ENCODE measurements at places on chromosomes 1 and 21.

- no peak for DNase-seq
Observed at GRCh38 chr21:45424854-45425795, 20.2 kb downstream of the COL18A1 start.

- no peak for DNase-seq
Observed at GRCh38 chr1:162070094-162070748, 730 bp downstream of the NOS1AP start.

DNA sequence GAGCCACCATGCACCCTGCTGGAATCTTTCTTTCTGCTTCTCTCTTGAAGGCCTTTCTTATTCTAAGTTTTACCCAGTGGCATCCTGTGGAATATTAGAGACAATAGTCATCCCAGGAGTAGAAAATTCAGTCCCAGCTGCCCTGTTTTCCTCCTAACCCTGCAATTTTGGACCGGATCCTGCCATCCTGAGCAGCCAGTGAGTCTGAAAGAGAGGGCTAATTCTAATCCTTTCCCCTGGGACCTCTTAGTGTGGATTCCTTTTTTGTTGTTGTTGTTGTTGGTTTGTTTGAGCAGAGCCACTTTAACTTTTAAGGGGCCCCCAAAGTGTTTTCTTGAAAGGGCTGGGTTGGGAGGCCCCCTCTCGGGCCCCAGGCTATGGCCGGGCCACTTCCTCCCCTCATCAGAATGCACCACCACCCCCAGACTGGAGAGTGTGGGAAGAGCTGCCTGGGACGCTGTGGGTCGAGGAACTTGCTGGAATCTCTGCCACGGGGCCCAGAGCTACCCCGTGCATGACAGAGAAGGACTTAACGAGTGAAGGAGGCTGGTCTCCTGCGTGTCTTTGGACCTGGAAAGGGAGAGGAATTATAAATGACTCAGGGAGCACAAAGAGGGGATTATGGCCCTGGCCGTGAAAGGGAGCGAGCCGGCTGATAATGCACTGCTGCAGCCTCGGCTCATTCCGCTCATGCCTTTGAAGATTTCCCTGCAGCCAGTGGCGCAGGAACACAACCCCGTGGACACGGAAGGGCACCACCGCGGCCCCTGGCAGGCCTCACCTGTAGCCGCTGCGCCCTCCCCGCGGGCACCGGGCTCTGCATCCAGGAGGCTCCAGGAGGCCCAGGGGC, 81.0 kb upstream of the AKT3 start:
- DNase-seq: no peak

GRCh38 chr1:32954168-32954567, 10.4 kb downstream of the RNF19B start:
- DNase-seq: no peak

DNA sequence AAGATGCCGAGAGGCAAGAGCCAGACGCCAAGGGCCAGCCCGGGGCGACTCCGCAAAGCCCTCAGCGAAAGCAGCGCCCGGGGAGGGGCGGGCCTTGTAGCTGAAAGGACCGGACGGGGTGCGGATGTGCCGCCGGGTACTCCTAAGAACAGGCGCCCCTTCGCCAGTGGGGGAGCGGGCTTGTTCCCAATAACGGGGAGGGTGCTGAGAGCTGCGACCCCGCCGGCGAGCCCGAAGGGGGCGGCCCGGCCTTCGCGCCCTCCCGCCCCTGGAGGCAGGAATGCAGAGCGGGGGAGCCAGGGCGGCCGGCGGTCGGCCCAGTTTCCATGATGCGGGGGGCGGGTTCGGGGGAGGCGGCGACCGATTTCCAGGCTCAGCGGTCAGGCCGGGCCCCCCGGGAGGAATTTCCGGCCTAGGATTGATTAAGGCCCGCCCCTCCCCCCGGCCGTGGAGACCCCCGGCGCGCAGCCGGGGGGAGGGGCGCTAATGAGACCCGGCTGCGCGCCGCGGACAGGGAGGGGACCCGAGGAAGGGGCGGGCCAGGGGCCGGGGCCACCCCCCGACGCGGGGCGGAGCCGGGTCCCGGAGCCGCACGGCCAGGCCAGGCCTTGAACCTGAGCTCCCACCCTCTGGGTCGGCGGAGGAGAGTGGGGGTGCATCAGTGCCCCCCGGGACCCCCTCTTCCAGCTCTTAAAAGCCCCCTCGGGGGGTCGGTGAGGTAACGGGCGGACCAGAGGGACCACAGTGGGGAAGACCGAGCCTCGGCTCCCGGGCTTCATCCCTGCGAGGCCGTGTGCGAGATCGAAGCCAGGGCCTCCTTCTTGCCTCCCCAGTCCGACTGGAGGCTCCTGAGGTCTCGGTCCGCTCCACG, 898 bp upstream of the TMEM200B start:
- peak; percentile 93 for DNase-seq

DNA sequence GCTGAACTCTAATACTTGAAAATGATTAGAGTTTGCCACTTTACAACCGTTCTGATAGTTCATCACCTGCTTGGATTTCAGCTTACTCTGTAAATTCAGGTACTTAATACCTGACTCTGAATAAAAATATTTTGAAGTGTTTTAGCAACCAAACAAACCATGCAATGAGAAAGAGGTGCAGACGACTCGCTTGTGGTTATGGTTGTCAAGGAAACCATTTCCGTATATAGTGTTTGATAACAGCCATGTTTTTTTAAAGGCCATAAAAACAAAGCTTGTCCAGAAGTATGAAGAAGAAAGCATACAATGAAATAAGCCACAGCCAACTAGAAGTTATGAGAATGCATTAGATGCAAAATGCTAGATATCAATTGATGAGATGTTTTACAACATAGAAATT, 167.2 kb upstream of the HMCN1 start:
- DNase-seq: no peak

DNA sequence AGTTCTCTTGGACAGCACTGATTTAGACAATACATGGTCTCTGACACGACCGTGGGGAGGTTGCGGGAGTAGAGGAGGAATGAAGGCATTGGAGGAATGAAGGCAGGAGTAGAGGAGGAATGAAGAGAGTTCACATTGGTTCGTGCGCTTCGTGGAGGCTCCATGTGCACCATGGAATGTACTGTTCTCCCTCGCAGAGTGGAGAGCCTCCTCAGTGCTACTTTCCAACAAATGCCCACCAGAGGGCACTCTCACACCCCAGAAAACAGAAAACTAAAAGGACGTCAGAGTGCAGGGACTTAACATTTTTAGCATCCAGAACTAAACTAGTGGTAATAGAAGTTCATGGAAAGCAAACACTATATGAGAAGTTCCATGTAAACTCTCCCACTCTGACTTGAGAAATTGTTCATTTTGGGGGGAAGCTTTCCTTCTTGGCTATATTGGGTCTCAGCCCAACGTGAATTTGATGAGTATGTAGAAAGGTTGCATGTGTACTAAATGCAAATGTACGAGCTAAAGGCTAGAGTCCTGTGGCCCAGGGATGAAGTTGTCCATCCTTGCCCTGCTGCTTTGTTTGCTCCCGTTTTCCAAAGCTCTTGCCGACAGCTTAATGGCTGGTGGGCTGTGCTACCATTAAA, 211.6 kb downstream of the LMX1A start:
- DNase-seq: no peak

DNA sequence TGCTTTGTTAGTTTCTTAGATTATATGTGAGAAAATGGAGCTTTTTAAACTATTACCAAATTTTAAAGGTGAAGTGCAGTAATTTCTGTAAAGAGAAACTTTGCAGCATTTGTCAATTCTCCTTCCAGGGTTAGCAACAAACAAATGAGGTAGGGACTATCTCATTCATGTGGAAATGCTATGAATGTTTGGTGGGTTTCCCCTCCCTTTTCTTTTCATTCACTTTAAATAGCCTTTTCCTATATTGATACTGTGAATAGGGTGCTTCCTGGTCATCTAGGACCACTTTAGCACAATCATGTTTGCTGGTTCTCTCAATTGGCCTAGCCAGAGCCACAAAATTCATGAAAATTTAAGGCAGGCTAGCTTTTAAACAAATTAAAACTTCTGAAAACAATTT, 20.6 kb downstream of the ZBTB37 start:
- no peak for DNase-seq

DNA sequence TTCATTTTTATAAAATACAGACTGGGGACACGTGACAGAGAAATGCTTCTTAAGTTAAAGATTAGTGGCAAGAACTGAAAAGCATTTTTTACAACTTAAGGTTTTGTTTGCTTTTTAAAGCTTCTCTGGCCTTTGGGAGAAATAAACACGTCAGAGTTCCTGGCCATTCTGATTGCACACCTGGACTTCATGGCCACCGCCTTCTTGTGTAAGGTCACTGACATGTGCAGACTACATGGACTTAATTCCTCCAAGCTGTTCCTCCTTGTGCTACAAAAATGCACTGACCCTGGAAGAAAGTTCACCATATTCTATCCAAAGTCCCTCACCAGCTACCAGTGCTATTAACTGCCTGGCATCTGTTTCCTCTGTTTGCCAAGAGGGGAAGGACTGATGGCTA, 56.1 kb downstream of the GADD45A start:
- DNase-seq: no peak

All from vagina (tissue), 2 donors.